ENCODE measurements at places on chromosomes 4 and X.

GRCh38 chr4:151407466-151408379 is 1.3 kb upstream of the FHIP1A start:
- peak; percentile 64 for DNase-seq

DNA sequence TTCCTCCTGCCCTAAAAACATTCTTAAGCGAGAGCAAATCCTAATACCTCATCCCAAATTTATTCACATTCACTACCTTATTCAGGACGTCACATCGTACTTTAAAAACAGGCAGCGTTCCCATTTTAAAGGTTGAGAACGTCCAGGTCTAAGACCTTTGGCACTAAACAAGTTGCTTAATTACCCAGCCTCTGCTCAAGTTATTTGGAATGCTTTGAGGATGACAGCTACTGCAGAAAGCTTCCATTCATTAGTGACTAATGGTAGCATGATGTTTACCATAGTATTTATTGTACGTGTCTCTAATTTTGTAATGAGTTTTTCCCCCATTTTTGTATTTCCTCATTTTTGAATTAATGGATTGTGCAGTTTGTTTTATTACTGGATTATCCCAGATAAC is 1.5 kb downstream of the USP38 start:
- no peak for DNase-seq

DNA sequence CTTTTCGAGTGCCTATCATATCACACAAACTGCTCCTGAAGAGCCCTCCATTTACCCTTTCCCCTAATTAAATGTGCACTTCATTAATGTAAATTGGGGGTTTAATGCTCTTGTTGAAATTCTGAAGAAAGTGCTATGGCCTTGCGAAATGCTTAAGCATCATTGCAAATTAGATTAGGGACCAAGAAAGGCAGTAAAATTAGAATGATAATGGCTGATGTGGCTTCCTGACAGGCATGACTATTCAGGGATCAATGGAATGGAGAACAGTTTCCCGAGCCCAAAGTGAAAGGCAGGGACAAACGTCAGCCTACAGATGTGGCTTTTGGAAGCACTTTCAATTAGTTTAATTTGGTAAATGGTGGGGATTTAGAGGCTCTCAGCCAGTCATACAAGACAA is 120.1 kb downstream of the NKX6-1 start:
- DNase-seq: no peak

DNA sequence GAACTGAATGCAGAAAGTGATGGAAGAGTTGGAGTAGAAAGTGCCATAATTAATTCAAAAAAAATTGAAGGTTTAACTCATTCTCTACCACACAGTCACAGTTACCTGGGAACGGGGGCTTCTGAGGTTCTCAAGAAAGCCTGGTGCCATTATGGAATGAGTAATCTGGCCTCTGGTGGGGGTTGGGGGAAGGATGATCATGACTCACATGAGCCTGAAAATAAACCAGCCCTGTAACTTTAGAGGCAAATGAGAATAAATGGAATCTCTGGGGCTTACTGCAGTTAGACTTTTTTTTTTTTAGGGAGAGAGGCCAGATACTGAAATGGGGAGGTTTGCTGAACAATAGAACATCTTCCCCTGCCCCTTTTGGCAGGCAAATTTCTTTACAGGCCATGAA is 55.3 kb downstream of the SOD3 start:
- DNase-seq: no peak

GRCh38 chr4:54001668-54002365 is 62.6 kb downstream of the CHIC2 start:
- no peak for DNase-seq

- DNase-seq: no peak
Measured at GRCh38 chr4:122687531-122688061, 44.9 kb upstream of the BBS12 start.

DNA sequence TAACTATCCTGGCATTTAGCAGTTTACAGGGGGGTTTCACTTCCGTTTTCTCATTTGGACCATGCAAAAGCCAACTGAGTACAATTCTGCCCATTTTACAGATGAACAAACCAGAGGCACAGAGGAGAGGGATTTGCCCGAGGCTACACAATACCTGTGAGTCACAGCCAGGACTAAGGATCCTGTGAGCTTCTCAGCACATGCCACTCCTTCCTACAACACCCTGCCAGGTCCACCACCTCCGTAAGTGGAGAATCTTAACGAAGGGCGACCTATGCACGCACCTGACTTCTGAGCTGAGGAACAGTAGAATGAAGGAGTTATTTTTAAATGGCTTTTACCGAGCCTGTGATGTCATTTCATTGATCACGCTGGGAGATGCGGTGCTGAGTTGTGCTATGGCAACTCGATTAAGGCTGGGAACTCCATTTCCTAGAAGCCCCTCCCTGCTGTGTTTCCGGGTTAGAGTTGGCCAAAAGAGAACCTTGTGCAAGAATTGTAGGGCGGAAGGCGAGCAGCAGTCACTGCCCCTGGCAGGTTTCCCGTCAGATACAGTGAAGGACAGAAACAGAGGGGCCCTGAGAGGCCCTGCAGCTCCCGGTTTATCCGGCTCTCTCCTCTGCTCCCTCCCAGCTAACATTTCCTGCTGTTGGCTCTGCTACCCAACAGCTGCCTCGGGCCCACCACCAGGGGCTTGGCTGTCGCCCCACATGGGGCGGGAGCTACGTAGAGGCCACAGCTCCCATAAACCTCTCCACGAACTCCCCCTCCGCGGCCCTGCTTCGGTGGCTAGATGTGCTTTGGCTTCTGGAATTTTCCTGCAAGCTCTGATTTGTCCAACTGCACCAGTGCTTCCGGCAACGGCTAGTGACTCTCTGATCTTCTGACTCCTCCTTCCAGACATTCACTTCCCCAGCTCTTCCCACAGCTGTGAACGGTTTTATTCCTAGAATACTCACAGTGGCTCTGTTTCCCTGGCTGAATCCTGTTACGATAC is 75.1 kb upstream of the USP9X start:
- DNase-seq: peak; percentile 75

DNA sequence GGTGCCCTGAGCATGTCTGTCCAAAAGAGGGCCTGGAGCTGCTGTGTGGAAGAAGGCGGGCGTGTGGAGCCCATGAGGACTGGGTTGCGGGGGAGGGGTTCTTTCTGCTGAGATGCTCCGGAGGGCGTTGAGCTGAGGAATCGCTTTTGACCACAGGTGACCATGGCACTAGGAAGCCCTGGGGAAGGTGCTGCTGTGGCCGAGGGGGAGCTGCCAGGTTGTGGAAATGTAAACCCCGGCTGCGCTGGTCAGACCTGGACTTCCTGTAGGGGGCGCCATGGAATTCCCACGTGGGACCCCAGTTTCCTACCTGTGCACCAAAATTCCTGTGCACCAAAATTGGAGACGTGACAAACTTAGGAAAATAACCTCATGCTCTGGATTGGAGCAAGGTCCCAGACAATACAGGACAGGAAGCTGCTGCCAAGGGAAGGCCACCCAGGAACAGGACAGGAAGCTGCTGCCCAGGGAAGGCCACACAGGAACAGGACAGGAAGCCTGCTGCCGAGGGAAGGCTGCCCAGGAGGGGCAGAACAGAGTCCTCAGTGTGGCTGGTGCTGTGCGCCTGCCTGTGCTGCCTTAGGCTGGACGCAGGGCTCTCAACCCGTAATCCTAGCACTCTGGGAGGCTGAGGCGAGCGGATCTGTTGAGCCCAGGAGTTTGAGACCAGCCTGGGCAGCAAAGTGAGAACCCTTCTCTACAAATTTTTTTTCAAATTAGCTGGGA is 28.4 kb upstream of the UVSSA start:
- no peak for DNase-seq

DNA sequence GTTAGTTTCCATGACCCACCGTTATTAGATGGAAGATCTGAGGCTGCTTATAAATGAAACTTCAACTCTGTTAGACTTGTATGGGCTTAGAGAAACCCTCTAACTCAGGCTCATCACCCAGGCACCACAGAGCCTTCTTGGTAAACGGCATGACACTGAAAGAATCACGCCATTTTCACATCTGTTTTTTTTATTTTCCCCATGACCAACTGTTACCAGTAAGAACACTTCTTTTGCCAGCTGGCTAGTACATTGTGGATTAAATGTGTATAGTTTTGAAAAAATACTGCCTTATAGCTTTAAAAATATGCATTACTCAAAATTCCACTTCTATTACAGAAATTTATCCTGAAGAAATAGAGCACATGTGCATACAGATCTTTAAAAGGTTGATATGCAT is 48.0 kb upstream of the APELA start:
- DNase-seq: no peak

DNA sequence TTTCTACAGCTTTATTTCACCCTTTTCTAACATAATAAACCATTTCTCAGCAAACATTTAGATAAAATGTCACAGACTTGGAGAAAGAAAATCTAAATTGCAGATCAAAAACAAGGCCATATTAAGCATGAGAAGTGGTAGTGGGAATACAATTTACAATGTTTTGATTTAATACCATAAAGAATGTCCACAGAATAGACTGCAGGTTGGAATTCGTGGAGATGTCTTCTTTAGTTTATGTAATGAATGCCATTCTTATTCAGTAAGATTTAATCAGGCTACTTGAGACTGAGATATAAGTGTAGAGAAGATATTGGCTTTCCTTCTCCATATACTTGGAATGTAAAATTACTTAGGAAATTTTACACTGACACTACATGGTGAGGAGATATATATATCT is 91.9 kb upstream of the ZFP42 start:
- no peak for DNase-seq

DNA sequence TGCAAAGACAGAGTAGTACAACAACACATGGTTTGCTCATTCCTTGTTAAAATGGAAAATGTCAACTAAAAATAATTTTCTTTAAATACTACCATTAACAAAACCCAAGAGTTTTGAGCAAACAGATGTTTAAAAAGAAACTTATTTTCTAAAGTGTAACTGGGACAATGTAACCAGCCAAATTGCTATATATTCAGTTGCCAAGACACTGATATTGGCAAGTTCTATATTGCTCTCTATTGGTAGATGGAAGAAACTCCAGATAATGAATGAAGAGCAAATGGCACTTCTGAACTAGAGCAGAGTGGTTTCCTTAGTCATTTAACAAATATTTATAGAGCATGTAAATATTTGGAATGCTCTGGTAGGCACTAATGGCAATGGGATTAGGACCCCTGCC is 966.2 kb downstream of the RPA4 start:
- no peak for DNase-seq

DNA sequence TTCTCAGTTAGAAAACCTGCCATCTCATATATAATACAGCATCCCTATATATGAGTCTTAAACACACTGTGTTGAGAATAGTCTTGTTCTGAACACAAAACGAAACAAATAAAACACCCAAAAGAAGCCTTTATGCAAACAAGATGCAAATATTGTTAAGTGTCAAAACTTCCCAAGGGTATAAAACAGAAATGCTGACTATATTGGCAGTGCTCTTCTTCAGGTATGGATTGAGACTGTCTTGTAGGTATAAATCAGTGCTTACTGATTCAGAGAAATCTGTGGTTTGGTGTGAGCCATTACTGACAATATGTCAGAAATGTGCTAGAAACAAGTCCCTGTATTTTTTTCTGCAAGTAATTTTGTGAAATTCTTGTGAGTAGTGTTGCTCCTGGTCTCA is 82.8 kb upstream of the CTSO start:
- DNase-seq: no peak

DNA sequence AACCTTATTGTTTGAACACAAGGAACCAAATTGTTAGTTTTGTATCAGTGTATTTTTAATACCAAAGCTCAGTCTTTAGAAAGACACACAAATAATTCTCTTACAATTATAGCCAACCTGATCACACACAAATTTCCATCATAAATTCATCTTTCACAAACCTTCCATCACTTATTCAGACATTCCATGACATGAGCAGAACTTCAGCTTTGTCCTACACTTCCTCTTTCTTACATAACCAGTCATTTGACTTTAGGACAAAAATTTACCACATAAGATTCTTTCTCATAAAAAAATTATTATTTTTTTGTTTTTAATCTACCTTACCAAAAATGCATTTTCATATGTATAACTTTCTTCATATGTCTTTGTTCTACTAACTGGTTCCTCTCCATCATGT is 312.2 kb downstream of the GALNTL6 start:
- no peak for DNase-seq

GRCh38 chr4:25930731-25931354 is 16.8 kb downstream of the SMIM20 start:
- no peak for DNase-seq

All from activated effector memory CD4-positive, alpha-beta T cell treated with anti-CD3 and anti-CD28 coated beads, Interleukin-2, amount 50 U/mL, for 16 hours (primary cell).